ENCODE measurements at places on chromosomes 7 and 10.
A peak's percentile ranks its signal among the peaks of the same experiment; 100 is the strongest.

DNA sequence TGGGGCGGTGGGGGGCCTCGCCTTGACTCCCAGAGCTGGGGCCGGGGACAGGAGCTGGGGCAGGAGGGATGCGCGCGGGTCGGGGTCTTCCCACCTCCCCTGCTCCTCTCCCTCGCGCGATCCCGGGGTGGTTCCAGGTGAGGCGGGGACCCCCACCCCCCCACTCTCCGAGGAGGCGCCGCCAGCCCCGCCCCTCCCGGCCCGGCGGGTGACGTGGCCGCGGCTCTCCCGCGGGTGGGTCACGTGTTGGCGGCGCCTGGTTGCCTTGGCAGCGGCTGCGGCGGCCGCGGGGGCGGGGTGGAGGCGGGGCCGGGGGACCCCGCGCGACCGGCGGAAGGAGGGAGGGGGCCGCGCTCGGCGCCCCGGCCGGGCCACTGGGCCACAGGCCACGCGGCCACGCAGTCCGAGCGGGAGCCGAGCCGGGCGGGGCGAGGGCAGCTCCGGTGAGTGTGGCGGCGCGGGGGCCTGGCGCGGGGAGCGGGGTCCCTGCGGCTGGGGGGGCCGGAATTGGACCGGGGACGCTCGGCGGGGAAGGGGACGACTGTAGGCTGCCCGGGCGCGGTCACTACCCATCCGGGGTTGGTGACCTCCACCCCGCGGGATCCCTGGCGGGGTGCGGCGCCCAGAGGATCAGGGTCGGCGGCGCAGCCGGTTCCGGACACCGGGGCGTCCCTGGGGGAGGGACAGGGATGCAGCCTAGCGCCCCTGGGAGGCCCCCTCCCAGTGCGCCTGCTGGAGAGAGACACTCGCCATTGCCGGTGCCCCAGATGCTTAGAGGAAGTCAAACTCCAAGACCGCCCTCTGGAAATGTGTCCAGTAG lies at the start of gene ORAI2:
Gene ORAI2, plus strand, starts transcription at position 357 of the 820 bp plus-strand sequence. CDS start 5,382 bp downstream, outside the sequence.
- peak; percentile 81 for DNase-seq

DNA sequence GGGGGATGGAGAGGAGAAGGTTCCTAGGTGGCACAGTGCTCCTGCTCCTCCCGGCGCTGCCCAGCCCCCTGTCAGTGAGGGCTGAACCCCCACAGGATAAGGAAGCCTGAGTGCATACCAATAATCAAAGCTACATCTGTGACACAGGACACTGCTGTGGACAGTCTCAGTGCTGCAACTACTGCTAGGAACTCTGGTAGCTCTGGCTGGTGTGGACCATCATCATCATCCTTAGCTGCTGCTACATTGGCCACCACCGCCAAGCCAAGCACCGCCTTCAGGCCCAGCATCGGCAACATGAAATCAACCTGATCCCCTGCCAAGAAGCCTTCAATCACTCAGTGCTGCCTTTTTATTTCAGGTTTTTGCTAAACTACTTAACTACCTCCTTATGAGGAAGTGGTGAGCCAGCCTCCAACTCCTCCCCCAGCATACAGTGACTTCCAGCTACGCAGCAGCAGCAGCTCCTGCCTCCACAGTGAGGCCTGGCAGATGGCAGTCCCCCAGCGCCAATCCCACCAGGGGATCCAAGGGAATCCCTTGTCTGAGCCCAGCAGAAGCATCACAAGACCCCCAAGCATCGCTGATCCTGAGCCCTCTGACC lies 32.1 kb upstream of the SLC26A4 start:
- DNase-seq: peak; percentile 16

GRCh38 chr7:22855049-22855392 lies 32.4 kb upstream of the TOMM7 start:
- DNase-seq: no peak

GRCh38 chr10:79014796-79015195 lies 54.0 kb upstream of the ZMIZ1 start:
- DNase-seq: no peak

- no peak for DNase-seq
Measured at GRCh38 chr10:31706464-31707092, 222.1 kb downstream of the ARHGAP12 start.

DNA sequence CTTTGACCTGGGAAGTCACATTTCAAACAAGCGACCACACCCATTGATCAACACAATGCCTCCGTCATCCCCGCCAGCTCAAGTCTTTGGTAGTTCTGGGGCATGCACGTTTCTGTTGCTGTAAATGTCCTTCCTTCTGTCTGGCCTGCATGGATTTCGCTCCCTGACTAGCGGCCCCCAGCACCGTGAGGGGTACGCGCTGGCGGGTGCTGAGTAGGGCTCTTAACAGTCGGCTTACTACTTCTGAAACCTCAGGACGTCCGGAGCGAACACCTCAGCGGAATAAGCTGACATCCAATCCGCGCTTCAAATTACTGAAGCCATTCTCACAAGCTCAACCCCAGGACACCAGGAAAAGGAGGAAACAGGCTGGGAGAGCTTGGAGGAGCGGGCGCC lies 505 bp downstream of the NUDCD3 start:
- peak; percentile 39 for DNase-seq

- DNase-seq: no peak
Measured at GRCh38 chr10:4698075-4698474, 127.9 kb upstream of the AKR1E2 start.
